Islet precursor cell (in vitro differentiated cells): ENCODE measurements at places on chromosomes 5 and 9.

DNA sequence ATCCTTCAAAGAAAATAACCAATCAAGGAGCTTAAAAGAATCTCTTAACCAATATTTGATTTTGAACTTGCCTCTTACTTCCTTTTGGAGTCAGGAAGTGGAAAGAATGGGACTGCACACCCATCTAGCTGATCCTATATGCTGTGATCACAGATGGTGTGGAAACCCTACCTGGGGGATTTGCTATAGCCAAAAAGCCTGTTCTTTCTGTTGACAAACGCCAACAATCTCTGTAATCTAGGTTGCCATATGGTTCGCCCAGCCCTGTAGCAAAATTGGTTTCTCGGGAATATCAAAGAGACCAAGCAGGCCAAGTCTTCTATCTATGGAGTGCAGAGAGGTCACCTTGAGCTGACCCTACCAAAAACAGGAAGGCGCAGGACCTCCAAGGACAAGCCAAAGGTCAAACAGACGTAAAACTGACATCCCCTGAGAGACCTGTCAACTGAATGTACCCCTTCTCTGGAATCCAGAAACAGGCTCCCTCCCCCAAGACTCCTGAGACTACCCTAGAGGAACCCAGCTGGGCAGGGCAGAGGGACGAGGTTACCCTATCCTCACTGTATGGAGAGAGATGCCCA, 19.4 kb downstream of the NRG2 start:
- DNase-seq = no peak

- no peak for DNase-seq
Measured at GRCh38 chr5:31682851-31683250, 43.9 kb downstream of the PDZD2 start.

- DNase-seq = no peak
Measured at GRCh38 chr9:107489144-107489673, 360 bp downstream of the KLF4 start.

DNA sequence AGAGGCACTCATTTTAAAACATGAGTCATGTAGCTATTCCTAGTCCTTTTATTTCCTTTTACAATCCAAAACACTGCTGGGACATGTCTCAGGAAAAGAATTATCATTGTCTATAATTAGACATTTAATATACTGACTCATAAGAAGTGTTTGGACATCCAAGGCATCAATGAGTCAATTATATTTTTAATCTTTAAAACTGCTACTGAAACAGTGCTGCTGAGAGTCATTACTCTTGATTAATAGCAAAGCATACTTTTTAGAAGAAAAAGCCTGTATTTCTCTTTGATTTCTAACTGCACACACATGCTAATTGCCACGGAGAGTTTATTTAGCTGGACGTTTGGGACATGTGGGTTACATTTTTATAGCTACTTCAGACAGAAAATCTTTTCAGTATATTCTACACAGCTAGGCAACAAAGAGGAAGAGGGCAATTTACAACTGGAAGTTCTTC, 1249.0 kb upstream of the CDH18 start:
- DNase-seq = no peak

GRCh38 chr5:5381310-5381913, 41.1 kb upstream of the ICE1 start:
- DNase-seq = no peak
